ENCODE measurements at places on chromosomes 7 and 10.

- no peak for DNase-seq
Observed at GRCh38 chr10:53406532-53406931, 633.9 kb upstream of the MBL2 start.

DNA sequence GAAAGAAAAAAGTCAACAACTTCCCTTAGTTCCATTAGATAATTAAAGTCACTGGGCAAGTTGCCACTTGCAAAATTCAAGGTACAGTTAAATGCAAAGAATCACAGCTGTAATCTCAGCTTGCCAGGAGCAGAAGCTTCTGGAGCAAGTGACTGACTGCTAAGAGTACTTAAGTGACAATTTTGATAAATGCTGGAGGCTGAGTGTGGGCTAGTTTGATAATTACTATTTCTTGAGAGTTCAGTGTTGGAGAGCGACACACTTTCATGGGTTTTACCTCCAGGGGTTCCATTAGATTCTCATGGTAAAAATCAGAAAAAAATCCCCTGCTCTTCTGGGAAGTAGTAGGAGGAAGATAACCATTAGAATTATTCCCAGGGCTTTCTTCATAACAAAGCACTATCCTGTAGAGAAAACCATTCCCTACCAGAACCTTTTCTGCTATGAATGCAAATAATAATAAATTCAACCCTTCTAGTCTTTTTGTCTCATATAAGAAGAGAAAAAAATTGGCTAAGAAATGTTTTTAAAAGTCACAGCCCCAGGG, 486.3 kb downstream of the POM121L12 start:
- no peak for DNase-seq

- peak; percentile 83 for DNase-seq
Observed at GRCh38 chr7:102433219-102434038, at the start of gene ORAI2. Gene ORAI2 (plus strand): TSS chr7:102433575. CDS start chr7:102438957, 5,382 bp downstream.

DNA sequence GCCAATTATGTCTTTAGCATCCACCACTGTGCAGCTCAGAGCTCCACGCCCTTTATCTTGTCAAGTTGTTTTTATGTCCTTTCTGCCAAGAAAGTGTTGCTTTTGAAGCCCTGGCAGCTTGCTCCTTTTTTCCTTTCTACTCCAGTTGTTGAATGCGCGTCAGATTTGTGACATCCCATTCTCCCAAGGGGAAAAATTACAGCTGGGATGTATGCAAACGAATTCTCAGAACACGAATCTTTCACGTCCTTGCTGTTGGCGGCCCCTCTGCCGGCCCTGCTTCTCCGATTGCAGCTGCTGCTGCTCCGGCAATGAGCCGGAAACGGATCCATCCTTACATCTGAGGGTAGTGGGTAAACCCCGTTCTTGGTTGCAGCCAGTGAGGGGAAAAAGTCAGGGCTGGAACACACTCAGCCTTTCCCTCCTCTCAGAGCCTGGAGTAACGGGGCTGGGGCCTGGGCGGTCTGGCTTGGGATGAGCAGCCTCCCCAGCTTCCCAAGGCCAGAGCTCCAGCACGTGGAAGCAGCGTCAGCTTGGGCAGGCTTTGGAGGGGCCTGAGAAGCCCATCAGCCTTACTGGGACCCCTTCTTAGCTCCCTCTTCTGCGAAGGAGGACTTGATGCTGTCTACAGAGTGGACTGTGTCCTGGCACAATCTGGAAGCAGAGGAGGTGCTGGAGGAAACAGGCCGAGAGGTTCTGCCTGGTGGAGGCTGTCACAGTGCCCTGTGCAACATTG, 79.0 kb upstream of the CHST15 start:
- no peak for DNase-seq

DNA sequence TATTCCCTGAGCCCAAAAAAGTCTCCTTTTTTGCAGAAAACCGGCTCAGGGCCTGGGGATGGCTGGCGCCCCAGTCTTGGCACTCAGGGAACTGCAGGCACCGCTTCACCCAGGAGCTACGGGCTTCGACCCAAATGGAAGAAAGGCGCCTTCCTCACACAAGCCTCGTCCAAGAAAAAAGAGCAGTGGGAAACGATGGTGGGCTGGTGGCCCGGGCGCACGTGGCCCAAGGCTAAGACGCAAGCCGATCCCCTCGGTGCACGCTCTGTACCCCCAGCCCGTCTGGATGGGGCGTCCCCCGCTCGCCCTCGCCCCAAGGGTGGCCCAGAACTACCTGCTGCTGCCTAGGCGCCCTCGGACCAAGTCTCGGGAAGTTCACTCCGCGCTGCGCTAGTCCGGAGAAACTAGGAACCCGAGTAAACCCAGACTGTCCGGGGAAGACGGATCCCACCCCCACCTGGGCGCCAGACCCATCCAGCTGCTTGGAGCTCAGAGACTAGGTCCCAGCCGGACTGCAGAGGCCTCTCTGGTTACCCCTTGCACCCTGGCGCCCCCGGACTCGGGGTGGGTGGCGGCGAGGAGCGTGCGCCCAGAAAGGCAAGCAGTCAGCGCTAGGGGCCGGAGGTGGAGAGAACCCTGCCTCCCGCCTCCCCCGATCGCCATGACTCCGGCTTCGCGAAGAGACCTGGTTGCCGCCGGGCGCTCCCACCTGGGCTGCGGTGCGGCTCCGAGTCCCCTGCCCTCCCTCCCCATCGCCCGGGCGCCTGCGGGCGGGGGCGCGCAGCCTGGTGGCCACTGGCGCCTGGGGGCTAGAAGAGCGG, 76.4 kb downstream of the CALN1 start:
- DNase-seq = no peak

GRCh38 chr10:27482984-27483956, 20.8 kb upstream of the RAB18 start:
- no peak for DNase-seq

GRCh38 chr10:110057456-110057855, 49.7 kb downstream of the ADD3 start:
- no peak for DNase-seq

DNA sequence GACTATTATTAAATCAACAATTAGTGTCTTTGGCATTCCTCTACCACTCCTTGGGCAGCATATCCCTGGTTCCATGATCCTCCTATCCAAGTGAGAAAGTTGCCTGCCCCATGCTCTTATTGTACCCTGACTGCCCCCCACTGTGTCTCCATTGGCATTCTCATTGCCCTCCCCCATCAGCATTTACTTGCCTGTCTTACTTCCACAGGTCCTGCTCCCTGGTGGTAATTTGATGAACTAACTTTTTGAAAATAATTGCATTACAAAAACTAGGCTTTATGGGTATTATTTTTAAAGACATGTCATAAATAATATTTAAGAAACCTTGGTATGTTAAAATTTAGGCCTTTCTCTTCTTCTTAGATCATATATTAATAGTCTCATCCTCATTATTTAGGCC, 346.4 kb downstream of the PCLO start:
- DNase-seq = no peak

GRCh38 chr7:87218796-87219544, 562 bp downstream of the TMEM243 start:
- DNase-seq = no peak

GRCh38 chr7:78510580-78511188, 712.1 kb downstream of the PHTF2 start:
- no peak for DNase-seq

GRCh38 chr10:71755179-71755879, 18.0 kb downstream of the VSIR start:
- no peak for DNase-seq

DNA sequence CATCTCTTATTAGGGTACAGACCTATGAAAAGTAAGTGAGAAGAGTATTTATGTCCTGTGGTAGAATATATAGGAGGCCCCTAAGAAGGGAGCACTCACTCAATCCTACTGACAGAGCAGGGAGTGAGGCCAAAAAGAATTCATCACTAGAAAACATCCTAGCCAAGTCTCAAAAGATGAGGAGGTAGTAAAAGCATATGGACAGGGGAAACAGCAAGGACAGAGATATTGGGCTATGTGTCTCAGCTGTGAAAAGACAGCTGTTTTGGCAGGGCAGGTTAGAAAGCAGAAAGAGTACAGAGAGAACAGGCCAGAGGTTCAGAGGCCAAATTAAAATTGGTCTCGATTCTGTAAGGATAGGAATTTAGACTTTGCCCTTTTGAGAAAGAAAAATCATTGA, 548.3 kb upstream of the ANKRD30A start:
- DNase-seq = no peak

DNA sequence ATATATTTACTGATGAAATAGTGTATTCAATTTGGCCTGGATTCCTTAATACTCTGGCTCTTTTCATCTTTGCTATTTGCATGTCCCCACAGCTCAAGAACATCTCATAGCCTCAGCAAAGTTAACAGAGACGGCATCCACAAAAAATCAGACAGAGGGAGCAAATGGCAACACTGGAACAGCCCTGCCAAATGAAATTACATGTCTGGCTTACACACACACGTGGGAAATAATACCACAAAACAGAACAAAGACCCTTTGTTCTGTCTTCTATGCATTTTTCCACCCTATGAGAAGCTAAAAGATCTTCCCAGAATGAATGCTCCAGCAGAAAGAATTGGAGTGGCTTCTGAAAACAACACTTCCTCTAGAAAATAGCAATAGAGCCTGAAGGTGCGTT, 139.5 kb downstream of the ALOX5 start:
- DNase-seq = no peak

GRCh38 chr10:51421853-51422252, 277.5 kb downstream of the CSTF2T start:
- no peak for DNase-seq

DNA sequence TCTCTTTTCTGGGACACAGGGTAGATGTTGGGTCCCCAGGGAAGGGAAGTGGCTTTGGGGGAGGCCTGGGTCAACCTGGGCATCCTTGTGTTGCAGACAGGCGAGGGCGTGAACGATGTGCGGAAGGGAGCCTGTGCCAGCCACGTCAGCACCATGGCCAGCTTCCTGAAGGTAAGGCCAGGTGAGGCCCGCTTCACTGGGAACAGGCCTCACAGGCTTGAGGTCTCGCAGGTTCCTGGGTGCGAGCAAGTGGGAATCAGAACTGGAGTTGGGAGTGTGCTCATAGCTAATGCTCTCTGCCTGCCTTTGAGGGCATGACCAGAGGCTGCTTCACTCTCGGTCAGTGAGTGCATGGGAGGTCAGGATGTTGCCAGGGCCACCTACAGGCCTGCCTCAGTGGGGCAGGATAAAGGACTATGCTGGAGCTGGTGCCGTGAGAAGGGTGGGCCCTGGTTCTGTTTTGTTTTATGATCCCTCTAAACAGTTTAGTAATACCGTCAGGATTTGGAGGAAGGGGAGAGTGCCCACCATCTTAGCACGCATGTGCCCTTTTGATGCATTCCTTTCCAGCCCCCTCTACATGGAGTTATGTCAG, 8.4 kb downstream of the DBNL start:
- no peak for DNase-seq

DNA sequence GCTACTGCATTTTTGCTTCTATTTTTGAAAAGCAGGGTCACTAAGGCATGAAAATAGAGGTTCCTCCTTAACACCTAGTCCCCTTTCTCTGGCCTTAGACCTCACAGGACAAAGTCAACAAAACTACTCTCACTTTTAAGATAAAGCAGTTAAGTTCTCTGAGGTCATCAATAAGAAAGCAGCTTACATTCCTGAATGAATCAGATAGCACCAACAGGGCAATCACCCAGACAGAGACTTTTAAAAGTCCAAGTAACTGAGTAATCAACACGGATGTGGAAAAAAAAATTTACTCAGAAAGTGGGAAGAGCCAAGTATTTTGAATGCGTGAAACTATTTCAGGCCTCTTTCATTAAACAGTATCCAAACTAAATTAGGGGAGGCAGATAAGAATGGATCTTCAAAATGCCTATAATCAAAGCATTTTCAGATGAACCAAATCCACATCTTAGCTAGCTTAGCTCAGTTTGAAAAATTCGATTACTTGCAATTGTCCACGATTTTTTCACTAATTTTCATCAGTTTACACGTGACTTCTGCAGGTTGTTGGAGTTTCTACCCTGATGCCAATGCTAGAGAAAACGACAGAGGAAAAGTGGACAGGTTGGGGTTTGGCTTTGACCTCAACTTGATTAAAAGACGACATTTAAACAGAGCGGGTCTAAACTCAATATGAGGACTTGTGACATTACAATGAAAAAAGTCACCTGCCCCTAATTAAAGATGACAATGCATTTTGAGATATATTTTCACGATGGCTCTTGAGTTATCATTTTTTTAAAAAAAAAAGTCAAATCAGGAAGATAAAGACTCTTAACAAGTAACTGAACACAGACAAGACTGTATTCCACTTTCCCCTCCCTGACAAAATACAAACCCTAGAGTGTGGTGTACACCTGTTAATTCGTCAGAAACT, 1.6 kb downstream of the BEND7 start:
- DNase-seq = no peak

DNA sequence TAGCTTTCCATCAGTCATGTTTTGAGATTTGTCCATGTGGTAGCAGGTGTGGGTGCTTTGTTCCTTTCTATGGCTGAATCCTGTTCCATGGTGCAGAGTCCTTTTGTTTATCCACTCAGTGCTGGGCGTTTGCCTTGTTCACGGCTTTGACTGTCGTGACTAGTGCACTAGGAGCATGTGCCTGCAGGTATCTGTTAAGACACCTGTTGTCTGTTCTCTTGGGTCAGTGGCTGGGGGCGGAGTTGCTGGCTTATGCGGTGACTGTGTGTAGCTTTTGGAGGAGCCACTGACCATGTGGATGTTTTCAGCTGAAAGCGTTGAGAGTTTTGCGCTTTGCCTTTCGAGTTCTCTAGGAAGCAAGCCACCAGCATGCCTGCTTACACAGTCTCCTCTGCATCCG, 573.1 kb upstream of the FOXK1 start:
- no peak for DNase-seq

GRCh38 chr10:48523820-48524758, 80.8 kb downstream of the ARHGAP22 start:
- DNase-seq = no peak

- DNase-seq = no peak
Observed at GRCh38 chr7:73369622-73370021, 41.7 kb downstream of the FKBP6 start.

DNA sequence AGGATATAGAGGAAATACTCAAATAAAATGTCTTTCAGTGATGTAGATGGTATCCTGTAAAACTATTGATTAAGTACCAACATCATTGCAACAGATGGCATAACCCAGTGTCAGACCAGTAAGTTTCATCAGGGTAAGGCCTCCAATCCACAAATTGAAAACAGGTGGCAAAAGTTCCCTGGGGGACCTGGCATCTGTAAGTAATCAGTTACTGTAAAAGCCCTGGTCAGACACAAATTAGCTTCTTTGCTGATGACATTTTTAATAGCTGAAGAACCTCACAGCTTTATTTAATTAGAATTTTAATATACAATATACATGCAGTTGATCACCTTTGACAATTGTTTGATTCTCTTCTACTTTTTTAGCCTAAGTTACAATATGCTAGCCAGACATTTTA, 152.5 kb downstream of the PLXDC2 start:
- DNase-seq = no peak

- DNase-seq = no peak
Observed at GRCh38 chr10:131577786-131578471, 266.4 kb upstream of the TCERG1L start.
